Caco-2 (cell line): ENCODE measurements at places on chromosomes 1 and 21.

GRCh38 chr1:201330541-201330940 lies 46.9 kb downstream of the TNNT2 start:
- DNase-seq, result no peak

- DNase-seq, result no peak
Observed at GRCh38 chr21:45482899-45483821, 59.1 kb downstream of the SLC19A1 start.

- DNase-seq, result no peak
Observed at GRCh38 chr1:94543893-94544635, 2.5 kb upstream of the F3 start.

GRCh38 chr1:113802367-113803007 lies 9.8 kb downstream of the RSBN1 start:
- no peak for DNase-seq

- no peak for DNase-seq
Observed at GRCh38 chr1:30036666-30037065, 686.7 kb downstream of the MATN1 start.

- DNase-seq, result peak; percentile 57
Observed at GRCh38 chr1:209675565-209676154, 448 bp downstream of the G0S2 start.

- no peak for DNase-seq
Observed at GRCh38 chr1:208366559-208366958, 122.4 kb upstream of the PLXNA2 start.

DNA sequence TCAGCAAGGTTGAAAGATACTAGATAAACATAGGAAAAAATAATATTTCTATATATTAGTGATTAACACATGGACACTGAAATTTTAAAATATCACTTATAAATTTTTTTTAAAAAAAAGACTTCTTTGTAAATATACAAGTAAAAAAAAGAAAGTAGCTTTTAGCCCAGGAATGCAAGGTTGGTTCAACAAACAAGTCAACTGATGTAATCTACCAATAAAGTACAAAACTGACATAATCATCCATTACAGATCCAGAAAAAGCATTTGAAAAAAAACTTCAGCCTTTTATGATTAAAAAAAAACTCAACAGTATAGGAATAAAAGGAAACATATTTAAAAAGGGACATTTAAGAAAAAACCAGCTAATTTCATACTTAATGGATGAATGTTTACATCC lies 48.4 kb downstream of the TRMT1L start:
- no peak for DNase-seq

DNA sequence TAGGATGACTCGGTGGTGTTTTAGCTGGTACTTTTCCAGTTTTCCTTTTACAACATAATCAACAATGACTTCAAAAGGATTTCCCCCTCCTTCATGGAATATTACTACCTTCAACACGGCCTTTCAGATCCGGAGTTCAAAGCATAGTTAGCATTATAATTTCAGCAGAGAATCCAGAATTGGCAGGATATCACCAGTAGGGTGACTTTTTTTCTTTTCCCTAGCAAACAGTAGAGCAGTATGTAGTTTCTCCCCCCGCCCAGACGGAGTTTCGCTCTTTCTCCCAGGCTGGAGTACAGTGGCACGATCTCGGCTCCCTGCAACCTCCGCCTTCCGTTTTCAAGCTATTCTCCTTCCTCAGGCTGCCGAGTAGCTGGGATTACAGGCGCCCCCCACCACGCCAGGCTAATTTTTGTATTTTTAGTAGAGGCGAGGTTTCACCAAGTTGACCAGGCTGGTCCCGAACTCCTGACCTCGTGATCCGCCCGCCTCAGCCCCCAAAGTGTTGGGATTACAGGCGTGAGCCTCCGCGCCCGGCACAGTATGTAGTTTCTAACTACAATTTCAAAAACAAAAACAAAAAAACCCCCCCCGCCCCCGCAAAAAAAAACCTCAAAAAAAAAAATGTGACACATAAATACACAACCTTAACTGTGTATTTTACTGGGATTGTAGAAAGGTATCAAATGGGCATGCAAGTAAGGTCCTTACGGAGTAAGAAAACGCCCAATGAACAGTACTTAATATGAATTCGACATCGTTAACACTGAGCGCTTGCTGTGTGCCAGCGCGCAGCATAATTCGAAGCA lies 1.5 kb upstream of the COX20 start:
- peak; percentile 83 for DNase-seq

- DNase-seq, result no peak
Observed at GRCh38 chr1:216222288-216222687, 201.0 kb downstream of the USH2A start.

- DNase-seq, result peak; percentile 34
Observed at GRCh38 chr1:100896481-100896982, 642 bp downstream of the SLC30A7 start.

DNA sequence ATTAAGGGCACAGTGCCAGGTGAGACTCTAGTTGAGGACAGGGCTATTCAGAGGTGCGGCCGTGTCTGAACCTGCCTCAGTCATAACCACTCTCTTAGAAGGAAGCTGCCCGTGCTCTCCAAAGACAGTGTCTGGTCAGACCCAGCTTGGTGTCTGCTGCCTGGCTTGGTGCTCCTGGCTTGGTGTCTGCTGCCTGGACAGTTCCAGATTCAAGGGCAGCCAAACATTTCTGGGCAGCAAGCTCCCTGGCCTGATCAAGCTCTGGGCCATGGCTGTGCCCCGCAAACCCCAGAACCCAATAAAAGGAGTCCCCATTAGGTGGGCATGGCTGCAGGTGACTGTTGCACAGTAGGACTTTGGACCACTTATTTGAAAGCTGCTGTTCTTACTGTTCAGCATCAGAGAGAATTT lies 27.7 kb downstream of the NEK2 start:
- no peak for DNase-seq

DNA sequence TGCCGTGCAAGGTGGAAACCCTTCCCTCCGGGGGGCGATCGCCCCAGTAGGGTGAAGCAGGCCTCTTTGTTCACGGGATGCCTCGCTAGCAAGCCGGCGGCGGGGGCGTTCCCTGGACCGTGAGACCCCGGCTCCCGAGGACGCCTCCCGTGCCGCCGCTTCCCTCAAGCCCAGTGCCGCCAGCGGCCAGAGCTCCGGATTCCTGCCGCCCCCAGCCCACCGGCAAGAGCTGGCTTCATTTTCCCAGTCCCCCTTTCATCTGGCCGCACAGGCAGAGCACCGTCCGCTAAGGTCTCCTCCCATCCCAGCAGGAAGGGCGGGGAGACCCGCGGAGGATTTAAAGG lies 16.3 kb downstream of the IER5 start:
- peak; percentile 73 for DNase-seq

GRCh38 chr1:151864411-151864810 lies 10.9 kb upstream of the THEM5 start:
- DNase-seq, result no peak

- DNase-seq, result no peak
Observed at GRCh38 chr1:172818841-172819527, 160.1 kb downstream of the FASLG start.

DNA sequence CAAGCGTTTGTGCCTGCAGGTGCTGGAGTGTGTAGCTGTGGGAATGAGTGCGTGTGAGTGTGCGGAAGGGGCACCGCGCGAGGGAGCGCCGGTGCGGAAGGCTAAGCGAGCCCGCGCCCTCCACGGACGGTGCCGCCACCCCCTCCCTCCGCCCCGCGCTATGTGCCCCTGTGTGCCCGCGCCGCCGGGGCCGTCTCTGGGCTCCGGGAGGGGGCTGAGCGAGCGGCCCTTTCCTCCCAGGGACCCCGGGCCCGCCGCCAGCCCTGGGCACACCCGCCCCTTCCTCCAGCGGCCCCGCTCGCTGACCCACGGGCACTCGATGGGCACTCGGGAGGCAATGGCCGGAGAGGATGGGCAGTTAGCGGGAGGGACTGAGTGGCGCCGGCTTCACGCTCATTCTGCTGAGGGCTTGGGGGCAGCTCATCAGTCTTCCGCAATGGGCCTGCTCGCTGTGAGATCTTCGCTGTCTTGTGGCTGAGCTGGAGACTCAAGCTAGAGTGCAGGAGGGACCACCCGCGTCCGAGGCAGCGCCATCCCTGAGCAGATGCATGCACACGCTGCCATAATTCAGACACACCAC lies 8.6 kb upstream of the ADGRB2 start:
- no peak for DNase-seq

GRCh38 chr1:183205196-183205781 lies 19.2 kb downstream of the LAMC2 start:
- DNase-seq, result no peak

DNA sequence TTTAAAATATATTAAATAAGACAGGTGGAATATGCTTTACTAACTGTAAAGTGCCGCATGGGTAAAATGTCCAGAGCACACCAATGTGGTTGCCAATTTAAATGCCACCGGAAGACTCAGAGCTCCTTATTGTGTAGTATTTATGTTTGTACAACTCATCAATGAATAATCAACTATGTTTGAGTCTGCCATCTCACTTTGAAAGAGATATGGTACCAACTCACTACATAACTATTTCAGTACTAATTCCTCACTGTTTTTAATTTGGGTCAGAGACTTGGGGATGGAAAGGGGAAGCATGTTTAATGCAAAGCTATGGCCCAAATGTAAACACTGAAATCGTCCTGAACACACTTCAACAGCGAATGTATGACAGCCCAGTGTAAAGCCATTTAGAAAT lies 144.8 kb downstream of the NR5A2 start:
- no peak for DNase-seq

DNA sequence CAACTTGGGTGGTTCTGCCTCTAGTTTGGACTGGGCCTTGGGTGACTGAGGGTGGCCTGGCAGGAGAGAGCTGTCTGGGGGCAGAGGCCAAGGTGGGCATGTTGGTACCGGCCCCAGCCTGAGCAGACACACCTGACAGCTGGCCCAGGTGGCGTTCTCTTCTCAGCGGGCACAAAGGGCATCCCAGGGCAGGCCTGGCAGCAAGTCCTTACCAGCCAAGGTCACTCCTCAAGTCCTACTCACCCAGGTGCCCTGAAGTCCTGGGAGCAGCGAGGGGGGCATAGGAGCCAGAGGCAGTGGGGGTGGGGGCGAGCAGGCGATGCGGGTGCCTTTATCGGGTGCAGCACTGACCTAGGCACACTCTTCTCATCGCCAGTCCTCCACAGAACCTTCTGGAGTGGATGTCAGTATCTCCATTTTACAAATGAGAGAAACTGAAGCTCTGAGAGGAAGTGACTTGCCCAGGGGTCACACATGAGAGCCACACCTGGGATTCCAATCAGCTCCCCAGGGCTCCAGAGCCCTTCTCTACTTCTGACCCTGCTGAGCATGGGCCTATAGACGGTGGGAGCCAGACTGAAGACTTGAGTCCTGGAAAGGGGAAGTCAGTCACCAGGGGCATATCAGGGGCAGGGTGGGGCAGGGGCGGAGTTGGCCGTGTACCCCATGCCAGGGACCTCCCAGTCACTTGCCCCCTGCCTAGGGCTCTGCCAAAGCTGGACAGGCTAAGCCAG lies 587 bp upstream of the SLC25A34 start:
- no peak for DNase-seq

DNA sequence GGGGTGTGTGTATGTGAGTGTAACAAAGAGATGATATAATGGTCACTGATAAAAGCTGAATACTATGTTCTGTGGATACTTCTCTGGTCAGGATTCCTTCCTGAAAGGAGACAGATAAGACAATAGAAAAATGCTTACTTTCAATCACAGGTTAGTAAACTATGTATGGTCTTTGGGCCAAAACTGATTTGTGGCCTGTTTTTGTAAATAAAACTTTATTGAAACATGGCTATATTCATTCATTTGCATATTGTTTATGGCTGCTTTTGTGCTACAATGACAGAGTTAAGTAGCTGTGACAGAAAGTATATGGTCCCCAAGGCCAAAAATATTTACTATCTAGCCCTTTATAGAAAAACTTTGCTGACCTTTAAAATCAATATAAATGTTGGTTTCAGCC lies 82.2 kb upstream of the DMRTA2 start:
- no peak for DNase-seq

- DNase-seq, result no peak
Observed at GRCh38 chr21:45972716-45973474, 8.7 kb upstream of the COL6A1 start.

DNA sequence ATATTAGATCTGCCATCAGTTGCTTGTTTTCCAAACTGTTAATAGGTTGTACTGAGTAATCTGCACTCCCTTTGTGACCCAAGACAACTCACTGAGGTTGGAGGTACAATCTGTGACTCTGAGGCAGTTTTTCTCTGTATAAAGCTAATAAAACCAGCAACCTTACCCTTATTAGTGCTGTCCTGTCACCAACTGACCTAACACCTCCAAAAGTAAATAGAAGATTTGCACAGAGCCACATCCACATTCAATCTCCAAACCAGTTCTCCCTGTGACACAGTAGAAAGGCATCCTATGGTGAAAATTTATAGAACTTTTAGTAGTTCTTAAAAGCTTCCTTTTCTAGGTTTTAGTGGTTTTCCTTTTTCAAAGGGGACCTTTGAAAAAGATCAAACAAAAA lies 140.4 kb upstream of the ADGRL2 start:
- DNase-seq, result peak; percentile 4
